Pulmonary artery endothelial cell (primary cell): ENCODE measurements at places on chromosomes 1 and 21. TPM values are rescaled to one million over a fixed set of nuclear protein-coding genes. Genes with fewer than 3 reads are reported as not detected.

The RNU1-4 gene
- total RNA-seq, result under 0.01 TPM in 2 replicates

The SLC25A34 gene
- 0.20 and 0.42 TPM in 2 replicates for total RNA-seq

The HOOK1 gene
- not detected in 2 replicates for total RNA-seq

The INSRR gene
- not detected in 2 replicates for total RNA-seq

The CCDC27 gene
- total RNA-seq, result not detected in 2 replicates

The PPFIA4 gene
- 0.11 and 0.53 TPM in 2 replicates for total RNA-seq

- DNase-seq, result no peak
Measured at GRCh38 chr1:20057886-20058420, 12.0 kb upstream of the PLA2G5 start.

DNA sequence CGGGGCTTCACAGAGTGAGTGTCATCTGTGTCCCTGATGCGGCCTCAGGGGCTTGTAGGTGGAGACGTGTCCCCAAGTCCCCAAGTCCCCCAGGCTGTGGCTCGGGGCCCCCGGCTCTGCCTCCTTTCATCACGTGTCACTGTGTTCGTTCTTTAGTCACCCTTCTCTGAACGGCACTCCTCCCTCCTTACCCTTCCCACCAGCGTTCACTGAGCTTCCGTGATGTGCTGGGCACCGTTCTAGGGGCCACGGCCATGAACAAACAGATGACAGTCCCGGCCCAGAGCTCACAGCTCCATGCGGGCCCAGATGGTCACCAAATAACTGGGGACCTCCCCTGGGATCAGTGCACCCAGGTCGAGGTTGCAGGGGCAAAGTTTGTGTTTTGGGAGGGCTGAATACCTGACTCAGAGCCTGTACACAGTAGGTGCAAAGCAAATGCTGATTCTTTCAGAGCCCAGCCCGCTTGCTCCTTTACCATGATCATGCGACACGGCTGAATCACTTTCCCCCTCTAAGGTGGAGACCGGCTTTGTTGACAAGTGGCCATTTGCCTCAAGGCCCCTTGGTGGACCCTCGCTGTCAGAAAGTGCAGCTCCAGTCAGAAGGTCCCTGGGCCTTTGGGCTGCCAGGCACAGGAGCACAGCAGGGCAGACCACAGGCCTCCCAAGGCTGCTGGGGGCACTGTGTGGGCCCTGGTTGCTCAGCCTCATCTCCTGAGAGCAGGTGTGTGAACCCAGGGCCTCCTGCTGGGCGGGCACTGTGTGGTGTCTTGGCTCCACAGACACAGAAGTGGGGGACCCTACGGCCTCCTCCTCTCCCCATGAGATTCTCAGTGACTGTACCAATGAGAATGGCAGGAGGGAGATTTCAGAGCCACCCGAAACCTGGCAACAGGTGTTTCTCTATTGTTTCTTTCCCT, 592.5 kb downstream of the PTPRU start:
- no peak for DNase-seq

- no peak for DNase-seq
Measured at GRCh38 chr1:155077346-155077745, 1.3 kb upstream of the EFNA3 start.

GRCh38 chr1:118486199-118486598, 301.2 kb upstream of the SPAG17 start:
- no peak for DNase-seq

GRCh38 chr21:14523234-14523633, 22.9 kb downstream of the SAMSN1 start:
- DNase-seq, result no peak

DNA sequence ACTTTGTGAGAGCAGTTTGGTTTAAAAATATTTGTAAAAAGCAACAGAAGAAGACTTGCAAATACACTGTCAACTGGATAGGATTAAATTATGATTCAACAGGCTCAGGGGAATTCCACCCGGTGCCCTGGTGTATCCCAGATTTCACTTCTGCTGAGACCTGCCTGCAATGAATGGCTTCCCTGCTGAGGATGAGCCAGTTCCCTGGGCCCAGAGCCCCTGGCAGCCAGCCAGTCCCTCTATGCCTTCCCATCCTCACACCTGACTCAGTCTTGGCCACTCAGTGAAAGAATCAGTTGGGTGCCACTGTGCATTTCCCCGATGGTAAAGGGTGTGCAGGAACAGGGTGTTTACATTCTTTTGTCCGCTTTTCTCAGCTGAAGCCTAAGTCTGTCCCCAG, 64.4 kb downstream of the KCTD3 start:
- no peak for DNase-seq

DNA sequence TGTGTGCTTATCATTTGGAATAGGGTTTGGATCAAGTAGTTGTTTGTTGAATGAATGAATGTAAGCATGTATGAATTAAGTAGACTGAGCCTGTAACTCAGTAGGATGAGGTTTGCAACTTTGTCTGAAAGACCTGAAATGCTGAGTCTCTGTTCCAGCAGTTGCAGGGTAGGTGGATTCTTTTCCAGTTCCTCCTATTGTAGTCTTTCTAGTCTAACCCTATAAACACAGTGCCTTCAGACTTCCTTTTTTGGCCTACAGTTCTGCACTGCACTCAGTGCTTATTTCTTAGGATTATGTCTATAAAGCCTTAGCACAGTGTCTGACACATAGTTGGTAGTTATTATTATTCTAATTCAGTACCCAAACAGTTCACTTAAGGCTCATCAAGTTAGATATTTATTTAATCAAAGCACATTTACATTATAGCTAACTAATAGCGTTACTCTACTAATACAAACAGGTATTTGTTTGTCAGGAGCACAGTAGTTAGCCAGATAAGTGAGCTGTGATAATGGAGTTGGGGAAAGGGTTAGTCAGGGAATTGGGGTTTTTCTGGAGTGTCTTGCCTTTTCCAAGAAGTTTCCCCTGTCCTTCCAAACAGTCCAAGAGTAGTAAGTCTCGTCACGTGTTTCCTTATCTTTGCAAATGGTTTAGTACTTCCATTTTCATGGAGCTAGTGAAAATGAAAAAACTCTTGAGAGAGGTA, 45.0 kb downstream of the ABCD3 start:
- DNase-seq, result no peak
